Activated naive CD4-positive, alpha-beta T cell treated with anti-CD3 and anti-CD28 coated beads, Interleukin-2, amount 10 ng/mL, durations not matched to agents 7 days and 5 days (primary cell): ENCODE measurements at places on chromosomes 7 and 10.
A peak's percentile ranks its signal among the peaks of the same experiment; 100 is the strongest.

DNA sequence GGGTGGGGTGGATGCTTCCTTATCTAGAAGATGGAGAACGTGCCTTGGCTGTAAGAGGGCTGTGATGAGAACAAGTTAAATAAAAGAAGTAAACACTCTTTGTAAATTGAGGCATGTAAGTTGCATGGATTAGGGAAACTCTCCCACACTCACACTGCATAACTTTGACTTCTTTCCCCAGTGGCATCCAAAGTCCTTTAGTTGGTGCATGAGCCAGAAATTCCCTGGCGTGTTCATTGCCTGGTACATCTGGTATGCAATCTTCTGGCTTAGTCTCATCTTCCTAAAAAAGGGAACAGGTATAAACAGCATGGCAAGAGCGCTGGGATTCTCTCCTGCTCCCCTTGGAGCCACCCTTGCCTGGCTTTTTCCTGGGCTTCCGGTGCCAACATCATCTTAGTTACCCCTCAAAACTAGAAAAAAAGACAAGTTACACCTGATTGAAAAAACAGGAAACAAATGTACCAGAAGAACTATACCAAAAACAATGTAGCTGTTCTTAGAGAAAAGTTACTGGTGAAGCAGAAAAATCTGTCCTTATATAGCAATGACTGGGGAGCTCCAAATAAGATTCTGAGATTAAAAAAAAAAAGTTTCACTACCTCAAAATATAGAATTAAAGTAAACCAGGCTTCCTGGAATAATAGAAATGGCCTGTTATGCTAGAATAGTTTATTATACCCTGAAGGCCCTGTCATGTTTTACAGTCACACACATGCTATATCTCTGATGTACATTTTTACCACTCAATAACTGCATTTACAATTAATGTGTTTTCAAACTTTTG is 9.9 kb downstream of the RP9 start:
- no peak overlapping the region for H3K27ac ChIP-seq
- no peak overlapping the region for H3K4me3 ChIP-seq
- H3K27me3 ChIP-seq = no peaks in the 10 kb centered on the region
- H3K36me3 ChIP-seq = peaks cover 41% of the 10 kb centered on the region
- no peak for DNase-seq

- DNase-seq = no peak
- no peaks in the 10 kb centered on the region for H3K27me3 ChIP-seq
- H3K4me1 ChIP-seq = peaks cover 19% of the 10 kb centered on the region
- peak overlapping the region; percentile 71 for H3K4me3 ChIP-seq
These were observed 474 bp upstream of the NSMCE4A start for GRCh38 chr10:121975295-121976086.

GRCh38 chr7:41869997-41870396 is 167.1 kb upstream of the INHBA start:
- H3K27me3 ChIP-seq = peaks cover 12% of the 10 kb centered on the region
- H3K4me3 ChIP-seq = no peak overlapping the region
- H3K4me1 ChIP-seq = peaks cover 21% of the 10 kb centered on the region
- no peak overlapping the region for H3K27ac ChIP-seq
- no peaks in the 10 kb centered on the region for H3K36me3 ChIP-seq
- no peak for DNase-seq

GRCh38 chr10:129331839-129332220 is 135.2 kb upstream of the MGMT start:
- no peak for DNase-seq
- H3K4me1 ChIP-seq = peaks cover 5% of the 10 kb centered on the region
- no peak overlapping the region for H3K27ac ChIP-seq
- H3K4me3 ChIP-seq = no peak overlapping the region
- no peaks in the 10 kb centered on the region for H3K36me3 ChIP-seq

- no peak for DNase-seq
- no peak overlapping the region for H3K27ac ChIP-seq
- no peak overlapping the region for H3K4me3 ChIP-seq
- no peaks in the 10 kb centered on the region for H3K27me3 ChIP-seq
These were observed 15.9 kb downstream of the KPNA7 start for GRCh38 chr7:99191869-99192596.

DNA sequence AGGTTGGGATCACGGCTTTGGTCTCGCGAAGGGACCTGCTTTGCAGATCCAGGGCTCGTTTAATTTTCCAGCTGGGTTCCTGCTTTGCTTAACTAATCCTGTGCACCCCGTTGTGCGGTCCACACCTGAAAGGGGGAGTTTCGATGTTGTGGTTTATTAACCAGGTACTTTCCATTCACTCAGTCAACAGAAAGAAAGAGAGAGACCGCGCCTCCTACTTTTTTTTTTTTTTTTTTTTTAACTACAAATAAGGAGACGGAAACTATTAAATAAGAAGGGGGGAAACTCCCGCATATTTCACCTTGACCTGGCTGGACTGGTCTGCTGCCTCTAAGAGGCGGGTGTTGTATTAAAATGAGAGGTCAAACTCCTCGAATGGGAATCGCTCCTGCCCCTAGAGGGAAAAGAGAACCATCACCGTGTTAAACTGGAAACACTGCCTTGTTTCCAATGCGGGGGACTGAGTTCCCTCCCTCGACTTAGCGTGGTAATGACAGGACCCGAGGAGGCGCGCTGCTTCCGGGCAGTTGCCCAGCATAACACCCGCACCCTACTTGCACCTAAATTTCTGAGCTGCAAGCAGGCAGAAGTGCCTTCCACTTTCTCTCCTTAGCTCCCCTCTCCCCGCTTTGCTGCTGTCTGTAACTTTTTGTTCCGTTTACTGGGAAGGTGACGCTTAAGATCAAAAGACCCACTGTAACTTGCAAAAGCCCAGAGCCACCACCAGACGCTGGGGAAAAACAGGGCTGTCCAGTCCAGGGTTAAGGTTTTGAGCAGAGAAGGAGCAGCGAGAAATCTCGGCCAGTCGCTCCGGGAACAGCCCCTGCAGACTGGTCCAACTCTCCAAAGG is 1.1 kb upstream of the ITGB8 start:
- no peak overlapping the region for H3K27ac ChIP-seq
- no peaks in the 10 kb centered on the region for H3K36me3 ChIP-seq
- peak overlapping the region; percentile 55 for H3K4me3 ChIP-seq
- DNase-seq = peak; percentile 20

GRCh38 chr7:120717166-120717565 is 140.8 kb downstream of the TSPAN12 start:
- H3K36me3 ChIP-seq = no peaks in the 10 kb centered on the region
- no peaks in the 10 kb centered on the region for H3K27me3 ChIP-seq
- DNase-seq = no peak
- no peaks in the 10 kb centered on the region for H3K4me1 ChIP-seq
- H3K4me3 ChIP-seq = no peak overlapping the region

- no peak overlapping the region for H3K4me3 ChIP-seq
- H3K36me3 ChIP-seq = no peaks in the 10 kb centered on the region
- H3K27ac ChIP-seq = no peak overlapping the region
- peaks cover 4% of the 10 kb centered on the region for H3K27me3 ChIP-seq
- DNase-seq = no peak
- H3K4me1 ChIP-seq = no peaks in the 10 kb centered on the region
These were observed 96.8 kb downstream of the COL28A1 start for GRCh38 chr7:7438851-7439250.

DNA sequence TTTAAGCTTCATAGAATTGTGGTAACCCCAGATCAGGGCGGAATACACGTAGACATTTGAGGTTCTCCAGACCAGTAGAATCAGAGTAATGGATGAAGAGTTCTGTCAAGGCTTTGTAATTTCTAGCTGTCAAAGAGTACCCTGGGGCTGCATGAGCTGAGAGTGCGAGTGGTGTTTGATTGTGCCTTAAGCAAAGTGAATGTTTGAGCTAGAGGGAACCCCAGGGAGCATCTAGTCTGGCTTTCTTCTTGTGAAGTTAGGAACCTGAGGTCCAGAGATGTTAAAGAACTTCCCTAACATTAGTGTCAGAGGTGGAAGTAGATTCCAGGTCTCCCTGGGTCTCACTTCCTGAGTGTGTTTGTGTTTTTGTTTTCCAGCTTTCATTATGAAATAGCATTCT is 212.3 kb upstream of the FZD1 start:
- H3K27ac ChIP-seq = no peak overlapping the region
- H3K27me3 ChIP-seq = peaks cover 6% of the 10 kb centered on the region
- peaks cover 9% of the 10 kb centered on the region for H3K4me1 ChIP-seq
- H3K4me3 ChIP-seq = no peak overlapping the region
- no peaks in the 10 kb centered on the region for H3K36me3 ChIP-seq
- DNase-seq = no peak

DNA sequence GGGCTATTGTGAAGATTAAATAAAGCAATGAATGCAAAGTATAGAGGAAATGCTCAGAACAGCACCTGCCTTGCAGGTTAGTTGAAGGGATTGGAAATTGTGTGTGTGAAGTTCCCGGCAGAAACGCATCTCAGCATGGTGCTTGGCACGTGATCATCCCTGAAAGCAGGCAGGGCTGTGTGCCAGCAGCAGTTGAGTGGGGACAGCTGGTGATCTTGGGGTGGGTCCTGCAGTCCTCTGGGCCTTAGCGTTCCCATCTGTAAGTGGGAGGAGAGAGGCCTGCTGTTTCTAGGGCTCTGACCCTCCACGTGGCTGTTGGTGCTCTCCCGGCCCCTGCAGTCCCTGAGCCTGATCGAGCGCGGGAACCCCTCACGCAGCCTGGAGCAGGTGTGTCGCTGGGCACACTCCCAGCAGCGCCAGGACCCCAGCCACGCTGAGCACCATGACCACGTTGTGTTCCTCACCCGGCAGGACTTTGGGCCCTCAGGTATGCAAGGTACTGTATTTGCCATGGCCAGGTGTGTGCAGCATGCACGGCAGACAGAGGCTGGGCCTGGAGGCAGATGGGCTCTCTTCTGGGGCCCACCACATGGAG is 55.3 kb downstream of the TBATA start:
- H3K36me3 ChIP-seq = no peaks in the 10 kb centered on the region
- H3K4me1 ChIP-seq = no peaks in the 10 kb centered on the region

- H3K36me3 ChIP-seq = no peaks in the 10 kb centered on the region
- DNase-seq = no peak
- H3K27ac ChIP-seq = no peak overlapping the region
- no peak overlapping the region for H3K4me3 ChIP-seq
- H3K4me1 ChIP-seq = no peaks in the 10 kb centered on the region
These were observed 397.2 kb downstream of the SUGCT start for GRCh38 chr7:40531956-40532355.

DNA sequence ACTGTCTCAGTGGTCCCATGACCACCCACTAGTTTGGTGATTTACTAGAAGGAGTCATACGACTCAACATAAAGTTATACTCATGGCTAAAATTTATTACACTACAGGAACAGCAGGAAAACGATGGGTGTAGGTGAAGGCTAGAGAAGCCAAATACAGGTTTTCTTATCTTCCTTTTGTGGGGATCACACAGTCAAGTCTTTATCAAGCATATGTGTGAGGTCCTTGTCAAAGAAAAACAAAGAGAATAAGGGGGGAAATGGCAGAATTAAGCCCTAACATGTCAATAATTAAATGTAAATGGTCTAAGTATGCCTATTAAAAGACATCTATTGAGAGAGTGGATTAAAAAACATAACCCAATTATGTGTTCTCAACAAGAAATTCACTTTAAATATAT is 47.8 kb upstream of the UBN2 start:
- peaks cover 4% of the 10 kb centered on the region for H3K36me3 ChIP-seq
- no peaks in the 10 kb centered on the region for H3K4me1 ChIP-seq
- DNase-seq = no peak

DNA sequence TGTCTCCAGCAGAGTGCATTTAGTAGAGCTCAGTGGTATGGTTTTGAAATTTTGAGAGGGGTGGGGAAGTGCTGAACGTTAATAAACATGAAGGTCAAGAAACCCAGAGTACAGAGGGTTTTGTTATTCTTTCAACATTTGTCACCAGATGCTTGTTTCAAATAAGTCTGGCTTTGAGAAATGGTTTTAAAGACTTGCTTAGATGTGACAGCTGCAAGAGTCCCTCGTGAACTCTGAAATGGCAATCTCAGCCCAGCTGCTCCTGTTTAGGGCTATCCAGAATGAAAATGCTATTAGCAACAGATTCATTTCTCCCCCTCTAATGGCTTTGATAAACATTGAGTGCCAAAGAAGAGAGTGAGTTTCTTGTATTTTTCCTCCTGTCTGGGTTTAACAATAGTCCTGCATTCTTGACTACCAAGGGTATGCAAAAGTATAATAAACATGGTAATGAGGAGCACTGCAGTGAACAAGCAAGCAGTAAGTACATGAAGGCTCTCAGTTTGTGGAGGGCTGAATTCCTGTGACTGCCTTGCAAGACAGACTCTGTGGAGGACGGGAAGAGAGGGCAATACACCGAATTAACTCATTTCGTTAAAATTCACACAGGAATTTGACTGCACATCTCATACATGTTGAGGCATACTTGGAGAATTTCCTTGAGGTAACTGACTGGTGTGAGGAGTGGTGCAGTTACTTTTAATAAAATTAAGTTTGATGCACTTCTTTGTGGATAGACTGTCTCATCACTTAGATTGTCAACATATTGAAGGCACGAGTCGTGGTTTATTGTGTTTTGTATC is 490.9 kb downstream of the REEP3 start:
- H3K36me3 ChIP-seq = no peaks in the 10 kb centered on the region
- no peak for DNase-seq
- no peaks in the 10 kb centered on the region for H3K27me3 ChIP-seq
- no peaks in the 10 kb centered on the region for H3K4me1 ChIP-seq

GRCh38 chr10:78944723-78945312 is 123.9 kb upstream of the ZMIZ1 start:
- H3K27ac ChIP-seq = no peak overlapping the region
- peaks cover 28% of the 10 kb centered on the region for H3K27me3 ChIP-seq
- H3K4me3 ChIP-seq = no peak overlapping the region
- DNase-seq = no peak

DNA sequence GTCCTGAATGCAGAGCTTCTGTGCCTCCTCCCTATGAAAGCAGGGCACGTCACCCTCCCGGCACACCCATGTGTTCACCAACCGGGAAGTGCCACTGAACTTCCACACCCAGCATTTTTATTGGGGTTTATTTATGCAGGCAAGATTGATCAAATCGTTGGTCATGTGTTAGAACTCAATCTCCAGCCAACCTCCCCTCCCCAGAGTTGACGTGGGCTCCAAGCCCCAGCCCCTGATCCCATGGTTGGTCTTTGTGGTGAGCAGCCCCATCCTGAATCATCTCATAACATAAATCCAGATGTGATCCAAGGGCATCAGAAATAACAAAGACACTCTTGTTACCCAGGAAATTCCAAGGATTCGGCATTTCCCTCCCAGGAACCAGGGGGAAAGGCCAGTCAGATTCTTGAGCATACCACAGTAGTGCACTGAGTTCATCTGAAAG is 151.2 kb downstream of the TPST1 start:
- H3K27ac ChIP-seq = no peak overlapping the region
- no peaks in the 10 kb centered on the region for H3K4me1 ChIP-seq
- no peaks in the 10 kb centered on the region for H3K27me3 ChIP-seq
- no peak overlapping the region for H3K4me3 ChIP-seq
- H3K36me3 ChIP-seq = no peaks in the 10 kb centered on the region

GRCh38 chr10:54666192-54666591 is 134.8 kb downstream of the PCDH15 start:
- H3K36me3 ChIP-seq = no peaks in the 10 kb centered on the region
- no peaks in the 10 kb centered on the region for H3K27me3 ChIP-seq
- no peaks in the 10 kb centered on the region for H3K4me1 ChIP-seq
- DNase-seq = no peak

- no peak overlapping the region for H3K4me3 ChIP-seq
- H3K36me3 ChIP-seq = no peaks in the 10 kb centered on the region
- no peak overlapping the region for H3K27ac ChIP-seq
- H3K27me3 ChIP-seq = no peaks in the 10 kb centered on the region
- DNase-seq = no peak
These were observed 364.2 kb downstream of the ANKRD30A start for GRCh38 chr10:37489658-37490003.
